NCI-H2171 (cell line): ENCODE measurements at places on chromosomes 2 and 18.

DNA sequence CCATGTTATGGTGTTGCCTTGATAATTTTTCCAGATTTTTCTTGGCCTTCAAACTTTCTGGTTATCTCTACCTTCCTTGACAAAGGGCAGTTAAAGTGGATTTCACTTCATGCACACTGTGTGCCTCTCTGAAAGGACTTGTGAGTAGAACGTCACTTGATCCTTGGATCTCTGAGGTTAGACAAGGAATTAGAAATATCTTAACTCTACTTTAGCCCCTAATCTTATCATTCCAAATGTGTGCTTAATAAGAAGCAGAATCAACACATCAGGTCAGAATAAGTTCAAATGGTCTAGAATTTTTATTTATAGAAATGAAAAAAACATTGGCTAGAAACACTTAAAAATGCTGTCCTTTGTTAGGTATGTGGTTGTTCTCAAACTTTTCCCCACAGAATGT, 205.7 kb downstream of the TPGS2 start:
- no peak for DNase-seq

GRCh38 chr2:135245071-135245470, 193.0 kb downstream of the RAB3GAP1 start:
- no peak for DNase-seq

DNA sequence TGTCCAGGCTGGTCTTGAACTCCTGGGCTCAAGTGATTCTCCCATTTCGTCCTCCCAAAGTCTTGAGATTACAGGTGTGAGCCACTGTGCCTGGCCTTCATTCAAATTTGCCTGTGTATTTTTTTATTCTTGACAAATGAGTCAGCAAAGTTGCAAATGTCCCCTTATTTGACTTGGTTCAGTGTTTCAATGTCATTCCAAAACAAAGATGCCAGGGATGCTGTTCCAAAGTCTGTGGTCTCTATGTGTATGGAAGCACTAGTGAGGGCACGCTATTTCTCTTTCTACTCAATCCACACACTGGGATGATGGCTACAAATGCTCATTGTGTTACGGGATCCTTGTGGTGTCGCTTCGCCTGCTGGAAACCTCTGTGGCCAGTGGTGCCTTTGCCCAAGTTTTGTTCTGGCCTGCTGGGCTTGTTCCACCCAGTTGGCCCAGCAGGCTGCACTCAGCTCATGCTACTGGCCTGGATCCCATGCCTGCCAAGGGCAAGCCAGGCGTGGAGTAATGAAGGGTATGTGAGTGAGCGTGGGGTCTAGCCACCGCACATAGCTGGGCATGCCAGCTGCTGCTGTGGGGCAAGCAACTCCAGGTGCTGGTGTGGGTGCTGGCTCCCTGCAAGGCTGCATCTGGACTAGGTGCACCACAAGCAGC, 35.6 kb downstream of the FBXO48 start:
- no peak for DNase-seq

DNA sequence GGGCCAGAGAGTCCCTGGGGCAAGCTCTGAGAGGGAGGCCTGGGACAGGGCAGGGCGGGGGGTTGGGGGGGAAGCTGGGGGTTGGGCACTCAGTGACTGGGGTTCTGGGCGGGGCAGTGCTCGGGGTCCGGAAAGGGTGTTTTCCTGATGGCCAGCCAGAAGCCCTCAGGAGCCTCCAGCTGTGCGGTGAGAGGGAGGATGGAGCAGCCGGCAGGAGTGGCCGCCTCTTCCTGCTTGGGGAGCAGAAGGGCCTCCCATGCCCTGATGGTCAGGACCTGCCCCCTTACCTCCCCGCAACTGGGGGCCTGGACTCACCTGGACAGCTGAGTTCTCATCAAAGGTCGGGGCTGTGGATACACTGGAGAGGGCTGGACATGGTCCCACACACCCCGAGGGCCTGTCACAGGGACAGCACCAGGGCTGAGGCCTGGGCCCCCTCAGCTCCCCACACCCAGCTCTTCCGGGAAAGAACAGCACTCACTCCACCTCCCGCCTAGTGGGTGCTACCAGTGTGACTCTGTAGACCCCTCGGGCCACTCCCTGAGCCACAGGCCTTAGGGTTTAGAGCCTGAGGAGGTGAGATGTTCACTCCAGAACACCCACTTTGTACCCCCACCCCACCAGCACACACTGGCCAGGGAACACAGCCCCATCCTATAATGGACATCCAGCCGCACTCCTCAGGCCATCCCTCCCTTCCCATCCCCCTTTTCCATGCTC, 6.7 kb downstream of the SFTPB start:
- DNase-seq: no peak

DNA sequence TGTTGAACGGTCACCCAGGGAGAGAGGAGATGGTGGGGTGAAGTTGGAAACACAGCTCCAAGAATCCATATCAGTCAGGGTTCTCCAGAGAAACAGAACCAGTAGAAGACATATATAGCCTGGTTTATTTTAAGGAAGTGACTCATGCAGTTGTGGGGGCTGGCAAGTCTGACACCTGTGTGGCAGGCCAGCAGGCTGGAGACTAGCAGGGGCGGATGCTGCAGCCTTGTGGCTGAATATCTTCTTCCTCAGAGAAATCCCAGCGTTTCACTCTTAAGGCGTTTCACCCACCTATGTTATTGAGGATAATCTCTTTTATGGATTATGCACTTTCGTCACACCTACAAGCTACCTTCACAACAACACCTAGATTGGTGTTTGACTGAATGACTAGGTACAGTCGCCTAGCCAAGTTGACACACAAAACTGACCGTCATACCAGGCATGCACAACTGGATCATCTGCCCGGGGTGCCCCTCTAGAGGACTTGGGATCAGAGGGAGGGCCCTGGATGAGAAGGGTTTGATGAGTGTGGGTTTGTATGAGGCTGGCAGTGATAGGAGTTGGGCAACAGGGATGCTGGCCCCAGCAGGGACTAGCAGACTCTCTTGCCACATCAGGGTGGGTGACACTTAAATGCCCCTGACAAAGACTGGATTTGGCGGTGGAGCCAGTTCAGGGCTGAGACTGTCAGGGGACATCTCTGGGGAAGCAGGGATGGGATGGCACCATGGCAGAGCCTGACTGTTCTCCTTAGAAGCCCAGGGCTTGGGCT, 23.4 kb downstream of the MROH2A start:
- no peak for DNase-seq

GRCh38 chr2:120807751-120808150, 72.1 kb downstream of the GLI2 start:
- DNase-seq: no peak

DNA sequence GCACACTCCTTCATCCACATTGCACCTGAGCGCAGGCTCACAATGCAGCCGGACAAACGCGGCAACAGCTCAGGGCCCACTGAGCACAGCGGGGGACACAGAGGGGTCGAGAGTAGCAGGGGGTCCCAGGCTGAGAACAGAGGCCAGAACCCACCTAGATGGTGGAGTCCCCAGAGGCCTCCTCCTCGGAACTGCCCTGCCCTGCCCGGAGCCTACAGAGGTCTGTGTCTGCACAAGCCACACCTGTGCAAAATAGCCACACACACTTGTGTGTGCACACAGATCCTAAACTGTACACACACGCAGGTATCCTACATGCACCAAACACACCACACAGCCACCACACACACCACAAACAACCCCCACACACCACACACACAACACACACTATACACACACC, 72.8 kb downstream of the TMEM18 start:
- no peak for DNase-seq

GRCh38 chr2:128324897-128325410, 6.3 kb upstream of the HS6ST1 start:
- DNase-seq: no peak

- no peak for DNase-seq
Measured at GRCh38 chr2:237674731-237675276, 47.4 kb downstream of the LRRFIP1 start.

DNA sequence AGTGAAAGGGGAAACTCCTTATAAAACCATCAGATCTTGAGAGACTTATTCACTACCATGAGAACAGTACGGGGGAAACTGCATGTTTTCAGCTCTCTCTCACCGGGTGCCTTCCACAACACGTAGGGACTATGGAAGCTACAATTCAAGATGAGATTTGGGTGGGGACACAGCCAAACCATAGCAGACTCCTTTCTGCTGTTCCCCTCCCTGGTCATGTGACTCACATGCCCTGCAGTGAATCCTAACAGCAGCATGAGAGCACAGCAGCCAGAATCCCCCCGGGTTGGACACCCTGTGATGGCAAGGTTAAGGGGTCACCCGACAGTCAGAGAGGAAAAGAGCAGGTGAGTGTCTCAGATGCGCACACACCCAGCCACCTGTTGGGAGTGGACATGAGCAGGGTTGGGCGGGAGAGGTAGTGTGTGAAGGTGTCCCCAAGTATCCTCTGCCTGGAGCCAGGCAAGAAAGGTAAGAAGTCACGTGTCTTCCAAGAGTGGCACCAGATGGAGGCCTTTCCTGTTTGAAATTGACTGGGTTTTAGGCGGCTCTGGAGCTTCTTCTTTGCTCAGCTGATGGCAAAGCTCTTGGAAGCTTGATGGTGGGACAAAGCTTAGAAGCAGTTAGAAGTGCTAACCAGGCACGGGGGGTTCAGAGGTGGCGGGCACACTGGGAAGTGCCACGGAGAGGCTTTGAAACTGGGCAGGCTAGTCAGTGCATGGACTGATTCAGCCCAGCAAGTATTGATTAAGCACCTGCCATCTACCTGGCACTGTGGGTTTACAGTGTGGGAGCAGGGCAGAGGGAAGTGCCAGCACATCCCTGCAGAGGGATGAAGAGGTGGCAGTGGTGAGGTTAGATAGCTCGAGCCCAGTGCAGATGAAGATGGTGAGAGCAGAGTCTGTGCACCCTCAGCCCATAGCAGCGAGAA, 68.7 kb downstream of the RHOB start:
- DNase-seq: no peak

- no peak for DNase-seq
Measured at GRCh38 chr18:63741769-63742168, 33.4 kb upstream of the SERPINB7 start.

DNA sequence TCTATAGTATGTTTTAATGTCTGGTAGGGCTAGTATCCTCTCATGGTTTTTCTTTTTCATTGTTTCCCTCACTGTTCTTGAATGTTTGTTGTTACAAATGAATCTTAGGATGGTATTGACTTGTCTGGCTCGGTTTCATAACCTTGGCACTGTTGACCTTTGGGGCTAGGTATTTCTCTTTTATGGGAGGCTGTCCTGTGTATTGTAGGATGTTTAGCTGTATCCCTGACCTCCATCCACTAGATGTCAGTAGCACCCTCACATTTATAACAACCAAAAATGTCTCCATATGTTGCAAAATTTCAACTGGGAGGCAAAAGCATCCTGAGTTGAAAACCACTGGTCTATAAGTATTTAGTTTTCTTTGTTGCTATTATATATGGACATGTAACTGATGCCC, 7.0 kb upstream of the AOX1 start:
- no peak for DNase-seq

GRCh38 chr2:99784946-99785345, 295.1 kb upstream of the REV1 start:
- DNase-seq: no peak

DNA sequence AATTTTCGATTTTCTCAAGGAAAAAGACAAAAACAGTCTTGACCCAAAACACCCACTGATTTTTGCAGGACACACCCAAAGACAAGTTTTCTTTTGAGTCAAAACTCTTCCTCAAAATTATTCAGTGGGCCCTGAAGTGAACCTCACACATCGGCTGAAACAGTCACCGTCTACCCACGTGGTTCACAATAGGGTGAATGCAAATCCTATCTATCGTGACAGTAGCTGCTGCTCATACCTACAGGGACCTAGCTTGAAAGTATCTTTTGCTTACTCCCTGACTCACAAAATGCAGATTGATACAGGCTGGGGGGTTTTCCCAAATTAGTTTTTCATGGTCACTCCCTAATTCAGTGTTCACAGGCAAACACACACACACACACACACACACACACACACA, 10.7 kb upstream of the CD226 start:
- no peak for DNase-seq

DNA sequence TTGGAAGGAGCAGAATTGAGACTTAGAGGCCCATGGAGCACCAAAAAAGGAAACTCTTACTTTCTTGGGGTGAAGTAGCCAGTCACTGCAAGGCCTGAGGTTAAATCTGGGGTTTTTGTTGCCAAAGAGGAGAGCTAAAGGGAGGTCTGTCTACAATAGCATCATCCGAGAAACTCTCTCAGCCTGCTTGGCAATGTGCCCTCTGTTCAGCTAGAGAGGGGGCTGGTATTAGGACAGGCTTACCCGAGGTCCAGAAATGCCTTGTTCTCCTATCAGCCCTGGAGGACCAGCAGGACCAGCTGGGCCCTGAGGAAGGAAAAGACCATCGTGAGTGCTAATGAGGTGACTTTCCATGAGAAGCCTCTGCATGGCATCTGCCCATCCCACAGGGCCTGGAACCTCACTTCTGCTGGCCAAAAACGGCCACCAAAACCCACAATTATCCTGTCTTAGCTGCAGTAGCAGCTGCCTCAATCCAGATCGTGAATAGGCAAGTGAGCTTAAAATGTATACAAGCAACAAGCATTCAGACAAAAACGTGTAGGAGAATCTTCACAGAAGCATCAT, 61.6 kb downstream of the COL6A3 start:
- DNase-seq: no peak

GRCh38 chr18:8290435-8290834, 318.8 kb upstream of the RAB12 start:
- DNase-seq: no peak

- no peak for DNase-seq
Measured at GRCh38 chr2:210392469-210392881, 77.5 kb upstream of the MYL1 start.

DNA sequence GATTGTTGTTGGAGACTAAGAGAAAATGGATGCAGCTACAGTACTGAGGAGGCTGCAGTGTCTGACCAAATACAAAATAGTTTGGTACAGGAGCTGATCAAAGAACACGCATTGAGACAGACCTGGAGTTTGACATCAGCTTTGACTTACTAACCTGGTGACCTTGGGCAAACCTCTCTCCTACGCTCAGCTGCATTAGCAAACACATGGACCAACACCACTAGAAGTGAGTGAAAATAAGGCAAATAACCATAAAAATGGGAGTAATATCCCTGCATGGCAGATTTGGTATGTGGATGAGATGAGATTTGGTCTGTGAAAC, 126.5 kb downstream of the LPIN1 start:
- no peak for DNase-seq

- DNase-seq: no peak
Measured at GRCh38 chr2:18588049-18588448, 1.3 kb downstream of the NT5C1B start.

- DNase-seq: no peak
Measured at GRCh38 chr2:60652832-60653340, 99.4 kb upstream of the BCL11A start.
